Activated CD4-positive, alpha-beta T cell treated with anti-CD3 and anti-CD28 coated beads, Interleukin-2, amount 50 U/mL, for 48 hours (primary cell): ENCODE measurements at places on chromosomes 7 and 10.
A peak's percentile ranks its signal among the peaks of the same experiment; 100 is the strongest.

DNA sequence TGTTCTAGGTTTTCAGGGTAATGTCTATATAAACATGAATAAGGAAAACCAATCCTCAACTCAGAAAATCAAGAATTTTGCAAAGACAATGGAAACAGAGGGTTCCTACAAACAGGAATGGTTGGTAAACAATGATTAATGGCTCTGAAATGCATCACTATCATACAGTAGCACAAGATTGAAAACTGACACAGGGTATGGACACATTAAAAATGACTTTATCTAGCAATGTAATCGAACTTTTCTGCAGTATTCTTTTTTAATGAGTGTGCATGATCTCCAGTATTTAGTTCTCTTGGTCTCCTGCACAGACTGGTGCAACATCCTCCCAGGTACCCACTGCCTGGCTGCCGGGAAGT, 15.9 kb downstream of the GRB10 start:
- DNase-seq = no peak

GRCh38 chr10:109065821-109066220, 857.5 kb downstream of the XPNPEP1 start:
- DNase-seq = no peak

DNA sequence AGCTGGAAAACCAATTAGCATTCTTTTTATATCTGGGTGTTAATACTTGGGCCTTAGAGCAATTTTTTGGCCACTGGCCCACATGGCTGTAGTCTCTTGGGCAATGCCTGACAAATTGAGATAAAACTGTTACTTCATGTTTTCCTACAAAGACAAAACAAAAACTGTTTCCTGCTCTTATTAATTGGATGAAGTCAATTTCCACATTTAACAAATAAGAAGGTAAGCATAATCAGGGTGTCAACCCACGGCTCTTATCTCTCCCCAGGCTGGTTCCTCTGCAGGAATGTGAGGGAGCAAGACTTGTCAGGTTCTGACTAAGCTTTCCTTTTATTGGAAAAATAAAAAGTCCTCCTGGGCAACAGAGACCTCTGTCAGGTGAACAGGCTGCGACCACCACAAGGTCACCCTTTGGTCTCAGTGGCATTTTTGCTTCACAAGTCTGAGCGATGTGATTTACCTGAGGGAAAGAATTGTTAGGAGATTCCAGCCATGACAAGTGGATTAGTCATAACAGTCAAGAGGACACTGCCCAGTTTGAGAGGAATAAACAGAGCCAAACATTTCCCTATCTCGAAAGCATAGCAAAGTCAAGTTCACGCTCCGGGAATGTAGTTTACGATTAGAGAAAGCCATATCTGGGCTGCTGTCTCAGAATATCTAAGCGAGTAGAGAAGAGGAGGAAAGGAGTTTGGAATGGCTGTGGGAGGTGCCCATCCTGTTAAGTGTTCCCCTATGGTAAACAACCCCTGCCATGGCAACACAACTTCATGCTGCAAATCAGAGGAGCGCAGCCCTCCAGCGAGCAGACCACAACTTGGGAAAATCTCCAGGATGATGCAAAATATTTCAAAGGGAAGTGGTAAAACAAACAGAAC, 144.4 kb downstream of the TES start:
- DNase-seq = no peak

DNA sequence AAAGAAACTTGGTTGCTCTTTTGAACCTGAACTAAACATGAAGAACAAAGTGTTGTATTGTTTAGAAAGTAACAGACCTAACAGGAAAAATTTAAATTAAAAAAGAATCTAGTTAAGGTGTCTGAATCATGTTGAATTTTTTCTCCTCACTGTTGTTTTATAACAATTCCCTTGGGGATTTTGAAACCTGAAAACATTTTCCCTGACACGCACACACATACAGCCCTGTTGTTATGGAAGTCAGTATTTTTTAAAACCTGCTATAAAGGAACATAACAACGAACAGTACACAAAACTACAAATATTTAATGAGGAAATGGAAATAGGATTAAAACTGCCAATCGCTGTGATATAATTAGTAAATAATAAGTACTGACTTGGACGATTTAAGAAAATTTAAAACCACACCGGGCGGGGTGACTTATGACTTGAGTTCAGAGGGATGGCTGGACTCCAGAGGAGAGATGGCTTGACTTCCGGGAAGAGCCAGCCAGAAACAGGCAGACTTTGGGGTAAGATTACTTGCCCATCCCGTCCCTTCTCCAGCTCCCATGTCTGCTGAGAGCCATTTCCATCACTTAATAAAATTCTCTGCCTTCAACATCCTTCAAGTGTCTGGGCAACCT, 16.2 kb upstream of the SPOCK2 start:
- DNase-seq = no peak

- no peak for DNase-seq
Observed at GRCh38 chr7:66871076-66871475, 49.9 kb upstream of the TMEM248 start.

GRCh38 chr10:96831867-96832720, at the start of gene LCOR:
Gene LCOR (plus strand): TSS chr10:96832298. CDS start chr10:96949058, 116,760 bp downstream.
- DNase-seq = peak; percentile 80

- no peak for DNase-seq
Observed at GRCh38 chr7:91565499-91566401, 301.5 kb downstream of the FZD1 start.

GRCh38 chr7:3289996-3290395, 11.1 kb upstream of the SDK1 start:
- DNase-seq = no peak

GRCh38 chr7:84297616-84298015, 103.0 kb upstream of the SEMA3A start:
- DNase-seq = no peak

DNA sequence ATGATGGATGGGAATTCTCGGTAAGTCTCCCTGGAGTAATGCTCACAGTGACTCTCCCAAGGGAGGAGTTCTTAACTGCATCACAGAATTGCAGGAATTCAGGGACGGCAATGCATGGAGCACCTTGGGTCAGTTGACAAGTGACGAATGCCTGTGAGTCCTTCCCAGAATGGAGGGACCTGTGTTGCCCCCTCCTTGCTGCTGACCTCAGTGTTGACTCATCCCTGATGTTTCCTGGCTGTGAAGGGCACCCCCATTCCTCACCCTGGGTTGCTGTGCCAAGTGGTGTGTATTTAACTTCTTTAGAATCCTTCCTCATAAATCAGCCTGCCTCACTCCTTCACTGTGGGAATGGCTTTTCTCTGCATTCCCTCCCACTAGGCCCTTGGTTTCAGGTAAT, 98.9 kb downstream of the LRMDA start:
- no peak for DNase-seq

- no peak for DNase-seq
Observed at GRCh38 chr10:118332948-118333710, 9.0 kb downstream of the FAM204A start.

DNA sequence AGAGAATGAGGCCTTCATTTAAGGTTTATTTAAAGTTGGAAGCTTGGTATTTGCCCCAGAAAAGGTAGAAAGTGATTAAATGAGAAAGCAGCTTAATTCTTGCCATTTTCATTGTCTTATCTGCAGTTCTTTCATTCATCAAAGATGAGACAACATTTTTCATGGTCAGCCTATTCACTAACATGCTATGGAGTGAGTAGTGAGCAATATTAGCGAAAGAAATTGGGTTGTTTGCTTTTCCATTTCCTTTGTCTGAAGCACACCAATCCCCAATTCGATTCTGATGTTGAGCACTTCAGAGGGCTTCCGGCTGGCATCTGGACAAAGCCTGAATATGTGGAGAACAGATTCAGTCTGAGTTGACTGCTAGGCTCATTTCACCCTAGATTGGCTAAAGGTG, 317.2 kb downstream of the BBS9 start:
- DNase-seq = no peak

GRCh38 chr7:141612861-141613260, 61.7 kb downstream of the AGK start:
- DNase-seq = no peak

DNA sequence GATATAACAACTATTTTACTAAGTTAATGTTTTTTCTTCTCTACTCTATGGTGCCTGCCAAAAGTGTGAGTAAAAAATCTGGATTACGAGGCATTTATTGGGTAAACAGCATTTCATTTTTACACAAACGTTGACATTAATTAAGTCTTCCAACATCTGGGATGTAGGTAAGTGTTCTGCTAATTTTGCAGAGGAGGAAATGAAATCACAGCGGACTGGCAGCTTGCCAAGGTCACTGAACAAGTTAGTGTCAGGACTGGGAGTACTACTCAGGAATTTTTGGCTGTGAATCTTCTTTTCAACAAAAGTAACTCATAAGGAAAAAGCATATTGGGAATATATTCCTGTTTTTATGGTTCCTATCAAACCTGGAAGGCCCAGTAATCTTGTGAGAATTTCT, 612.1 kb upstream of the FZD8 start:
- no peak for DNase-seq

- no peak for DNase-seq
Observed at GRCh38 chr10:49527061-49527460, 11.9 kb downstream of the ERCC6 start.

DNA sequence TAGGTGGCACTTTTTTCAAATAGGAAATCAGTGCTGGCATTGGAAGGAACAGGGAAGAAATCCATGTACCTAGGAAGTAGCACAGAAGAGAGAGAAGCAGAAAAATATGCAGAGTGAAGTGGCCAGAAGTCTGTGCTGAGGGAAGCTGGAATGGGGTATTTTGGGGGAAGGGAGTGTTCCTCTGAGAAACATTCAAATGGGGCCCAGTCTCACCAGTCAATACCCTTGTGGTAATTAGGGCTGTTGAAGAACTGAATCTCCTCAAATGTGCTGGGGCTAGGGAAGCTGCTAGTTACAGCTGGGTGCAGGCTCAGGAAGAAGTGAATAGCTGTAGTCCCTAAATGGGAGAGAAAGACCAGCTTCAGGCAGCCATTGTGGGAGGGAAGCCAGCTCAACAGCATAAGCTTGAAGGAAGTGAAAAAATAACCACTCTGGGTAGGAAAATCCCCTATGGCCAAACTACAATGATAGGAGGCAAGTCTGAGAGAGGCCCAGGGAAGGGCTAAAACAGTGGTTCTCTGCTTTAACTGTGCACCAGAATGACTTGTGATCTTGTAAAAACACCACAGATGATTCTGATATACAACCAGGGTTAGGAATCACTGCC, 7.6 kb downstream of the NDST2 start:
- DNase-seq = no peak

- DNase-seq = peak; percentile 76
Observed at GRCh38 chr7:24981171-24981951, 1.4 kb upstream of the OSBPL3 start.

- DNase-seq = no peak
Observed at GRCh38 chr7:127258111-127258510, 5.4 kb upstream of the GRM8 start.

DNA sequence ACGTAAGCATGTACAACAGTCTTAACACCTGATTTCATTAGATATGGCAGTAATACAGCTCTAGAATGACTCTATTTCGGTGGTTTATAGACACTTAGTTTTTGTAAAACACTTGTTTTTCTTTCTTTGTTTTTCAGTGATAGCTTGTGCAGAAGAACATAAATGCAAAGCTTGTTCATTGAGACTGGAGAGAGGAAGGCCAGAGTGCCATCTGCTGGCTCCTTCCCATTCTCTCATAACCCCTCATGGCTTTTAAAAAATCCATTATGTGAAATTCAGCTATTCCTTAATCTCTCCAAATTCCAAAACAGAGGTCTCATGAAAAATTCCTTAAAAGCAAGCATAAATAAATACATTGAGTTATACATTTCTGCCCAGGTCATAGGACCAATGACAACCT, 76.3 kb downstream of the CACNB2 start:
- no peak for DNase-seq

DNA sequence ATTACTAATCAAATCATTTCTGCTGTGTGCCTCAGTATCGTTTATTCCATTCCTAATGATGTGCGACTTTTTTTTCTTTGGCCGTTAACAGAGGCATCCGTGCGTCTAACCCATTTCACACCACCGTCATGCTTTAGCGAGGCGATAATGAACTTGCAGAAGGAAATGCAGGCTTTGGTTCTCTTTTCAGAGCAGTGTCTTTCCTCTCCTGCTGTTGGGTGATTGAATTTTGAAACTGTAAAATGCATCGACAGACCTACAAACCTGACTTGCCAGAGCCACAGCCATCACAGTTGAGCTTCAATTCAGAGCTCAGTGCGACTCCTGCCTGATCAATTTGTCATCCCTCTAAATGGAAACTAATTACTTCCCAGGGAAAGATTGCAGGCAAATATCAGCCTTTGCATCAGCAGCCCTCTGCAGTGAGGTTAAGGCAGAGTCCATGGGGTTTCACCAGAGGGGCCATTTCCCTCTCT, 486.0 kb upstream of the GALNT17 start:
- no peak for DNase-seq

DNA sequence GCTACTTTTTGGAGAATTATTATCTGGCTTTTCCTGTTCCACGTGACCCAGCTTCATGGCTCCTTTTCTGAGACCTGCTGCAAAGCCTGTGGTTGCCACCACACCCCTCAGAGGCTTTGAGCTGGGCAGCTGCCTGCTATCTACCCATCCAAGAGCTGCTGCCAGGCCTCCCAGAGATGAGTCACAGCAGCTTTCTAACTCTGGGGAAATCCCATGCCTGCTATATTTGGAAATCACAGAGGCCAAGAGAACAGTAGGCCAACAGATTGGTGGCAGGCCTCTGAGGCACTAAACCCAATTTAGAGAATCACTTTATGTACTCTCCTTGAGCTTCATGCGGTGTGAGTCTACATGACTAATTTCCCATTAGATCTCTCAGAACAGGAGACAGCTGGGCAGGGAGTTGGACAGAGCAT, 35.2 kb downstream of the SGCE start:
- peak; percentile 66 for DNase-seq

DNA sequence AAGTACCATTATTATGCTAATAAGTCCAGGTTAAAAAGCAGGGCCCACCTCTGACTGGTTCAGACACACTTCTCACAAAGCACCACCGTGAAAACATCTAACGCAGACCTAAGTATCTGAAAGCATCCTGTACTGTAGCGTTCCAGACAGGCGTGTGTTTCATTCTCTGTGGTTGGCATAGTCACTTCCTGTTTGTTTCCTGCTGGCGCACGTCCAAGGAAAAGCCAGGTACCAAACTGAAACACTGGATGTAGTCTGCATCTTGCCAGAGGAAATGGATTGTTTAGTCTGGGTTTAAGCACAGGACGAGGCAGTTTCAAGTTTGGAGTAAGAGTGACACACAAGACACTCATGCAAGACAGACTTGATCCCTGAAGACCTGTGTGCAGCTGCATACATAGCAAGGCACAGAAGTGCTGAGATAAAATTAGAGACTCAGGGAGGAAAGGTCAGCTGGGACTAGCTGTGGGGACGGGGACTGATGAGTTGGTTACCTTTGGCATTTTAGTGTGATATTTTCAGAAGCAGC, 23.3 kb downstream of the BPGM start:
- peak; percentile 80 for DNase-seq

GRCh38 chr10:102444851-102445250, 6.5 kb downstream of the C10orf95 start:
- no peak for DNase-seq

DNA sequence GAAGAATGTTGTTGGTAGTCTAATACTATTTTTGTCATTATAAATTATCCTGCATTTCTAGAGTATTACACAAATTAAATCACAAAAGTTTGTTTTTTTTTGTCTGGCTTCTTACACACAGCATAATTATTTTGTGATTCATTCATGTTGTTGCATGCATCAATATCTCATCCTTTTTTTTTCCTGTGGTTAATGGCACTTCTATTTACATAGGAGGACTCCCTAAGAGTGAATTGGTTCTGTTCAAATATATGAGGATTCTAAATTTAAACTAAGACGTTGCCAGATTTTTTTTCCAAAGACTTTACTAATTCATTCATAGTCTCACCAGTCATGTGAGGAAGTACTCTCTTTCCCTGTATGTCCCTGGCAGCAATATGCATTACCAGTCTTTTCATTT, 303.3 kb downstream of the GPR37 start:
- no peak for DNase-seq
